ENCODE measurements at places on chromosomes 3 and 15.

- no peak for DNase-seq
Observed at GRCh38 chr3:161393803-161394202, 22.5 kb upstream of the SPTSSB start.

GRCh38 chr3:184316792-184317191, 2.4 kb downstream of the EIF4G1 start:
- no peak for DNase-seq

GRCh38 chr3:31659246-31659645, 126.5 kb downstream of the STT3B start:
- no peak for DNase-seq

DNA sequence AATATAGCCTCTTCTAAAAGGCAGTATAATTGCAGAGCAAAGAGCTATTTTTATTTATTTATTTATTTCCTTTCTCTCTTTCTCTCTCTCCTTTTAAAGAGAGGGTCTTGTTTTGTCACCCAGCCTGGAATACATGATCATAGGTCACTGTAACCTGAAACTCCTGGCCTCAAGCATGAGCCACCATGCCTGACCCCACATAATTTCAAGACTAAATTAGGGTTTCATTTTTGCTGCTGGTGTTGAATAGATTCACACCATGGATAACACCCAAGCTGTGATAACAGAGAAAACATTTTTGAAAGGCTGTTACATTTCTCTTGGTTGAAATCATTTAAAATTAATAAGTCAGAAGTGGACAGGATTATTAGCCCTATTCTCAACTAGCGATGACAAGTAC, 131.6 kb downstream of the LEKR1 start:
- DNase-seq: no peak

DNA sequence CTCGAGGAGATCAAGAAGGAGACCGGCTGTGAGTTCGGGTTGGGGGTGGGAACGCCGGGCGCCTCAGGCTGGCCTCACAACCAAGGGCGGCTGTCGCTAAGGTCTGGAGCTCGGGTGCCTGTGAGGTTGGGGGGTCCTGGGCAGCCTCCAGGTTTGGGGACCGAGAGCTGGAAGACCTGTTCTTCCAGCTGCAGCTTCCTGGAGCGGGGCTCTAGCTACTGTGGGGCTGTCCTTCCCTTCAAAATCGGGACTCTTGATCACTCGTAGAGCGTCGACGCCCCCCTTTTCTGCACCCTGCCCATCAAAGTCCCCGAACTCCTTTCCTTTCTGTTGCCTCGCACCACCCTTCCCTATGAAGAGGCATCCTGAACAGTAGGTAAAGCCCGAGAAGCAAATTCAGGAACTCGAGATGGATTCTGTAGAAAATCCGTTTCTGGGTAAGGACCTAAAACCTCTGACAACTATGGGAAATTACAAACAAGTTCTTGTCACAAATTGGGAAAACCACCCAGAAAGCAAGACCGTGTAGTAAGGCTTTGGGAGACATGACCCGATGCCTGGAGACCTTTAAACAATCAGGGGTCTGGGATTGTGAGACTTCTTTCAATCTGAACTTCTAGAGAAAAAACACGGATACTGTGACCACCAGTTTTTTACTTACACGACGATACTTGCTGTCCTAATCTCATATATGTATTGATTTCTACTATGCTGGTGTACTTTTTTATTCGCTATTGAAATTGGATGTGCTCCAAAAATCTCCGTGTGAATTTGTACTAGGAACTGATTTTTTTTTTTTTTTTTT, 556 bp downstream of the CHP1 start:
- DNase-seq: no peak

DNA sequence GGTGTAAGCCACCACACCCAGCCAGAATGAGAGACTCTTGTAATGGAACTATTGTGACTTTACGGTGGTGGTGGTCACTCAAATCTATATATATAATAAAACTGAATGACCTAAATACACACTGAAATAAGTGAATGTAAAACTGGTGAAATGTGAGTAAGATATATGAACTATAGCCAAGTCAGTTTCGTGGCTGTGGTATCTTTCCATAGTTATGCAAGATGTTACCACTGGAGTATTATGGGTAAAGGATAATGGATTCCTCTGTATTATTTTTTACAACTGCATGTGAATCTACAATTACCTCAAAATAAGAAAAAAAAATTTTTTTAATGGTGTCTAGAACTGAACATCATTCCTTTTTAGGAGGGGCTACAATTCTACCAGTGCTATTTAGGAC, 21.9 kb downstream of the PIK3CB start:
- no peak for DNase-seq

DNA sequence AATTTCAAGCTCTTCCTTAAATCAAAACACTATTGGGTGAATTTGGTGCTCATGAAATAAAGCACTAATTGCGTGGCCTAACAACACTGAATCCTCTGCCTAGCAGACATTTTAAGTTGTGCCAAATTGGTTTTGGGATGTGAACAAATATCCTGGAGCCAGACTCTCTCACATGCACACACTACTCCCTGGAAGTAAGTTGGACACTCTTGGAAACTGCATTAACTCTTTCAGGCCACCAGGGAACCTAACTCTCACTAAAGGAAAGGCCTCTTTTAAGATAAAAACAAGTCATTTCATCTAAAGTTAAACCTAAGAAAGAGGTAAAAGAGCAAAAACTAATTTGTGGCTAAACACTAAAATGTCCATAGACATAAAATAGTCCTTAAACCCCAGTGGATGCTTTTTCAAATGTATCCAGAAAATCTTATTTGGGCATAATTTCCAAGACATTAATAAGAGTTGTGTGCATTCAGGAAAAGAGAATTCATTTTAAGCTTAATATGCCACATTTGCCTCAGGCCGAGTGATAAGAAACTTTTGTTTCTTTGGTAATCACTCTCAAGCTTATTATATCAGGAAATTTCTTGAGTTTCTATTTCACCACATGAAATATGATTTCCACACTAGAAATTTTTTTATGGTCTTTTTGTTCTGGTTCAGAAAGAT, 61.8 kb downstream of the ZBTB20 start:
- no peak for DNase-seq

DNA sequence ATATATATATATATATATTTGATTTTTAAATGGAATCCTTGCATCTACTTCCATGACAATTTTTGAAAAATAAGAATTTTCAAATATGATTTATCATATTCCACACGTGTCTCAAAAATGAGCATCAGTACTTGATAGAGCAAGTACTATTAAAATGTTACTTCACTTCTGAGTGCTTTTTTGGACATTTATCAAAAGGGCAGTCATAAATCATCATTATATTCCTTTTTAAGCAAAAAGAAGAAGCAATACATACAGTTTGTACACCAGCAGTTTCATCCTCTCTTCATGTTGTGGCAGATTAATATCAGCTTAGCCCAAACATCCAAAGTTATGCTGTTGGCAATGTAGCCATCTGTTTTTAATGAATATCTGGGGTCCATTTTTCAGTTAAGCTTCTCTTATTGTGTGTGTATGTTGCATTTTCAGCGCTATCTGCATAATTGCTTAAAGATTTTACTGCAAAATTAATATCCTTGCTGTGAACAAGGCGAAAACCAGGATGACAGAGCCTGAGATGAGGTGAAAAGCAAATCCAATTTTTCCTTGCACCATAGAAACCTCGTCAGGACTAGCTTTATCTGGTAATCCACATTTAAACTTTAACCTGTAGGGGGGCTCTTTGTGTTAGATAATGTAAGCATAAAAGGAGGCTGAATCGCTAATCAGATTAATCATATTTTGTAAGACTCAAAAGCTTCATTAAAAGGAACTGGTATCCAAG, 604.9 kb upstream of the AGTR1 start:
- DNase-seq: no peak

- DNase-seq: no peak
Observed at GRCh38 chr15:93366387-93367100, 277.5 kb upstream of the RGMA start.

DNA sequence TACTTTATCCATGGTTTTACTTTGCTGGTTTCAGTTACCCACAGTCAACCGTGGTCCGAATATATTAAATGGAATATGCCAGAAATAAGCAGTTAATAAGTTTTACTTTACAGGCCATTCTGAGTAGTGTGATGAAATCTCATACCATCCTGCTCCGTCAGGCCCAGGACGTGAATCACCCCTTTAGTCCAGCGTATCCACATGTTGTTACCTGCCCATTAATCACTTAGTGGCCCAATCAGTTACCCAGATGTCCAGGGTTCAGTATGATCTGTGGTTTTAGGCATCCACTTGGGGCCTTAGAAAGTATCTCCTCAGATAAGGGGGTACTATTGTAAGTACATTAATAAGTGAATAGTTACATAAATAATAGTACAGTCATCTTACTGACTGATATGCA, 88.0 kb downstream of the TTBK2 start:
- DNase-seq: no peak

DNA sequence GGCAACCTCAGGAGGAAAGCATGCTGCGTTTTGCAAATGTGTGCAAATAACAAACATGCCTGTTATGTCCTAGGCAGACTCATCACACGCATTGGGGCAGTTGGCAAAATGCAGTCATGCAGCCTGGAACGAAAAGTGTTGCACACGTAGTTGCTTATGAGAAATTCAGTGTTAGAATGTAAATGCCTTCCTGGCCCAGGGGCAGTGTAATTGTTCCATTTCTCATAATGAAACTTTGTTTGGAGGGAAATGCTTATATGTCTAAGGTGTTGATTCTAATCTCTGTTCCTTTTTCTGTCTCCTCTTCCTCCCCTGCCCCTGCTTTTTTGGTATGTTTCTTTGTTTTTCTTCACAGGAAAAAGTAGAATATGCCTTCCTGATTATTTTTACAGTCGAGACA, 156.0 kb downstream of the CACNA1D start:
- DNase-seq: no peak

GRCh38 chr3:52065264-52065756, 8.9 kb upstream of the DUSP7 start:
- DNase-seq: no peak

DNA sequence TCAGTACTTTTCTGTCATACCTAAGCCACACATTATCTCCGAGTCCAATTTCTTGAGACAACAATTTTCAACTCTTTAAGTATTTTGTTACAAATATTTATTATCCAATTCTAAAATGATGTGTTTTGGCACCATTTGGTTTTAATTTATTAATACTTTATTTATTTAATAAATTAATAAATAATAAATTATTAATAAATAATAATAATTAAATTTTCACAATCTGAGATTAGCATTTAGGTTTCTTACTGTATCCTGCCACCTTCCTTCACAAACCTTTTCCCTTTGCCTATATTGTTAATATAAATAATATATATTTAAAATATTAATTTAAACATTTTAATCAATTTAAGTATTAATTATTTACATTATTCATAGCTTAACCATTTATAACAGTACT, 23.9 kb downstream of the TMEM207 start:
- no peak for DNase-seq

GRCh38 chr15:56019060-56019793, 25.8 kb upstream of the NEDD4 start:
- DNase-seq: no peak

DNA sequence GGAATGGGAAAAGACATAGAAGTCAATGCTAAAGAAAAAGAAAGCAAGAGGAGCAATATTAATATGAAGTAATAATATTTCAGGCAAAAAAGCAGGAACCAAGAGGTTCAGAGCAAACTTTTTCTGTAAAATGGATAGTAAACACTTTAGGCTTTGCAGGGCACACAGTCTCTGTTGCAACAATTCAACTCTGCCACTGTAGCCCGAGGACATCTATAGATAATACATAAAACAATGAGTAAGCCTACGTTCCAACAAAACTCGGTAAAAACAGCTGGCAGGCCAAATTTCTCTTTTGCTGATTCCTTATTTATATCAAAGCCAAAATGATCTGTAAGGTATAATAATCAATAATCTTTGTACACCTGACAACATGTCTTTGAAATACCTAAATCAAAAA, 56.8 kb downstream of the SMAD6 start:
- DNase-seq: no peak

- no peak for DNase-seq
Observed at GRCh38 chr15:70582143-70582945, 181.0 kb downstream of the UACA start.

GRCh38 chr3:79886204-79886603, 118.4 kb upstream of the ROBO1 start:
- no peak for DNase-seq

GRCh38 chr15:41899854-41900442, 6.1 kb upstream of the SPTBN5 start:
- DNase-seq: no peak

GRCh38 chr3:188232656-188233055, 78.7 kb downstream of the LPP start:
- DNase-seq: no peak

DNA sequence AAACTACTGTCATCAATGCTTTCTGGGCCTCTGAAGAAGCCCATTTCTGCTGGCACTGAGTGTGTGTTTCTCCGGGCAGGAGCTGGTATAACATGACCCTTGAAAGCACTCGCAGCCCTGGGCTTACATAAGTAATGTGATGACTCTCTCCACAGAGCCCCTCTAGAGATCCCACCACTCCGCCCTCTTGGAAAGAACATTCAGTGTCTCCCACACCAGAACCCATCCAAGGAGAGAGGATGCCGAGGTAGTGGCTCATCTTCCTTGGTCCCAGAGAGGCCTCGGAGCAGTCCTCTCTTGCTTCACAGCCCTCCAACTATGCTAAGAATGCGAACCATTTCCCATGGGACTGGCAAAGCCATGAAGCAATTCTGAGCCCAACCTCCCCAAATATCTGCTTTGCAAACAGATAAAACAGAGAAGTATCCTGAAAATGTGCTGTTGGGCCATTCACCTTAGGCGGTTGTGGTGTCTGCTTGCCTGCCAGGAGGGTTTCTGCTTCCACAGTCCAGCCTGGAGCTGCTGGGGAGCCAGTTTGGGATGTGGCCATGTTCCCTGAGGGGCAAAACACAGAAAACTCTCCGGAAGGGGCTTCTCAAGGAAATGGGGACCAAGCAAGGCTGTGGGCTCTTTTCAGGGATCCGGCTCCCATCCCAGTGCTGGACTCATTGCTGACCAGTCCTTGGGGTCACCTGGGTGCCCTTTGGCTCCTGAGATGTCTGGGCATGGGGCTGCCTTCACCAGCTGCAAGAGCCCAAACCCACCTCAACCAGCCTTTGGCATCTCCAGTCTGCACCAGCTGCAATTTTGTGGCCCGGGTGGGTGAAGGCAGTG, 47.3 kb downstream of the AMOTL2 start:
- DNase-seq: no peak

GRCh38 chr15:89341316-89342005, 6.8 kb upstream of the POLG start:
- DNase-seq: no peak

GRCh38 chr3:116018646-116019045, 395.3 kb downstream of the GAP43 start:
- no peak for DNase-seq

DNA sequence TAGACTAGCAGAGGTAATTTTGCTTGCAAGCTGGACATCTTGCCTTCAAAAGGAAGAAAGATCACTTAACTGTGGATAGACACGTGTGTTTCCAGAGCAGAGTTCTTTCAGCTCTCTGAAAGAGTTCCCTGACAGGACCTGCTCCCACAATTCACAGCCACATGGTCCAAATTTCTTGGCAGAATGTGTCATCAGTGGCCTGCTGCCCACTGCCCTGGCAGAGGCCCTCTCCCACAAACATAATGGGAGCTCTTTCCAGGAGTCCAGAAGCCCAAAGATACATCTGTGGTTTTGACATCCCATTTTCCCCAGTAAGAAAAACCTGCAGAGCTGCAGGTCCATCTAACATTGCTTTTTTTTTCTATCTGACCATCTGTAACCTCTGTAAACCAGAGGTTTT, 48.3 kb downstream of the SERPINI1 start:
- DNase-seq: no peak

GRCh38 chr3:184911570-184911969, 99.6 kb downstream of the VPS8 start:
- DNase-seq: no peak

- DNase-seq: no peak
Observed at GRCh38 chr15:62112616-62113593, 46.1 kb downstream of the C2CD4A start.
